HT1080 (cell line): ENCODE measurements at places on chromosomes 16 and 17. TPM values are rescaled to one million over a fixed set of nuclear protein-coding genes. Genes with fewer than 3 reads are reported as not detected.

The KRT31 gene
- total RNA-seq, result not detected in 2 replicates

The ABCC11 gene
- 0.40 TPM in 1 of 2 replicates, not detected in the other for total RNA-seq

The PARD6A gene
- 2.8 and 3.8 TPM in 2 replicates for total RNA-seq

The CISD3 gene
- 14.3 and 15.2 TPM in 2 replicates for total RNA-seq

The OR3A3 gene
- not detected in 2 replicates for total RNA-seq

The KRT25 gene
- total RNA-seq, result not detected in 2 replicates

The ITGAX gene
- total RNA-seq, result 2.1 and 2.7 TPM in 2 replicates

The KRTAP9-4 gene
- not detected in 2 replicates for total RNA-seq

The SLC16A11 gene
- not detected in 2 replicates for total RNA-seq

The SDR42E2 gene
- total RNA-seq, result not detected in 2 replicates

The MYCBPAP gene
- total RNA-seq, result not detected in 2 replicates

The MT1G gene
- total RNA-seq, result 0.33 and 1.4 TPM in 2 replicates

The RSAD1 gene
- total RNA-seq, result 28.8 and 30.4 TPM in 2 replicates

DNA sequence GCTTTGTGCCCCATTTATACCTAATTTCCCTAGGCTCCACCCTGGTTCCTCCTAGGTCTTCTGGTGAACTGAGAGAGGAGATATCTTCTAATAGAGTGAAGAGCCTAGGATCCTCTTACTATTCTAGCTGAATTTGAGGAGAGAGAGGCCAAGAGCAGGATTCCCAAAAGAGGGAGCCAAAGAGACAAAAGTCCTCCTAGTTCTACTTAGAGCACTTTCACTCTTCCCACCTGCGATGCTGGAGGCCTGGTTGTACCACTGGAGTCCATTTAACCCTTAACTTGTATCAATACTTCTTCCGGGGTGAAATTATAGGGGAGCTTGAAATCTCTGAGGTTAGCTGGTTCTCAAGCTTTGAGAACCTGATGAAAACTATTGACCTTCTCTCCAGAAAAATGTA, 3.4 kb upstream of the SSH2 start:
- DNase-seq, result peak; percentile 36

- no peak for DNase-seq
Observed at GRCh38 chr16:79090966-79091365, 509.6 kb downstream of the MAF start.

GRCh38 chr17:76408037-76408849, 23.8 kb downstream of the SPHK1 start:
- peak; percentile 46 for DNase-seq

GRCh38 chr16:88983771-88984687, 7.0 kb upstream of the CBFA2T3 start:
- DNase-seq, result no peak

DNA sequence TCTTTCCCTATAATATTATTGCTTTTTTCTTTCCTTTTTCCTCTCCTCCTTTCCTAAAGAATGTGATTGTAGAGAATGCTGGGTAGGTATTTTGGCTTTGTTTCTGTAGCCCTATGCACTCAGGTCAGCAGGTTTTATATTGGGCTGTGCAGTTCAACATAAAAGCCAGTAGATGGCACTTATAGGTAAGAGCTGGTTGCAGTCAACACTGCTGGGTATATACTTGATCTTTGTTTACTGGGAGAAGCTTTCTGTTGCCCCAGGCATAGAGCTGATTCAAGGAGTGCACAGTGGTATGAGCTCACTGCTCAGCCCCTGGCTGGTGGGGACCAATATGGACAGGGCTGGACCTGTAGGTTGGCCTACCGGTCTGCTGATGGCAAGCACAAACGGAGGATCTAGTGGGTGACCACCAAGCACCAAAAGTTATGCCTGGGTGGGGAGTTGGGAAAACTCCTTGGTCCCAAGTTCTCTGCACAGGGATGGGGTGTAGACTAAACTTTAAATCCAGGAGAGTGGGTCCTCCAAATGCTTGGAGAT, 378.9 kb downstream of the PMP22 start:
- DNase-seq, result peak; percentile 25

DNA sequence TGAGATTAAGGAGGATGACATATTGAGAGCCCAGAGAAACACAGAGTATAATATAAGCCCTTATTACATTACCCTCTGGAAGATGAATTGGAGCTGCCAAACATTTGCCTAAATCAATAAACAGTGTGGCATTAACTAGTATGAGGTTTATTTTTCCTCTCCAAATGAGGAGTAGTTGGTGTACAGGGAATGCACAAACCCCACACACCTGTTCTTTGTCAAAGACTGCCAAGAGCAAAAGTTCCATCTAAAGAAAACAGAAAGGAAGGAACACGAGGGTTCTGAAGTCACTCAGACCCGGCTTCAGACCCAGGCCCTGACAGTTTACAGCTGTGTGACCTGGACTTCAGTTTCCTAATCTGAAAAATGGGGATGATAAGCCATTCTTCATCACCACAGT, 138.1 kb downstream of the SHISA9 start:
- no peak for DNase-seq

DNA sequence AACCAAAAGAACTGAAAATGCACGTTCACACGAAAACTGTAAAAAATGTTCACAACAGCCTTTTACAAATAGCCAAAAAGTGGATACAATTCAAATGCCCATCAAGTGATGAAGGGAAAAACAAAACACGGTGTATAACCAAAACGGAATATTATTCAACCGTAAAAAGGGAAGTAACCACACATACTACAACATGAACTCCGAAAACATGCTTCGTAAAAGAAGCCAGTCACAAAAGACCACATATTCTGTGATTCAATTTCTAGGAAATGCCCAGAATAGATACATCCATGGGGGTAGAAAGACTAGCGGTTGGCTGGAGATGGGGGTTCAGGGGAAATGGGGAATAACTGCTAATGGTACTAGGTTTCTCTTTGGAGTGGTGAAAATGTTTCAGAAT, 81.5 kb upstream of the TRAP1 start:
- DNase-seq, result no peak

- peak; percentile 26 for DNase-seq
Observed at GRCh38 chr16:47687694-47688093, 226.6 kb downstream of the PHKB start.

GRCh38 chr17:27762527-27763305, 37.6 kb downstream of the NOS2 start:
- no peak for DNase-seq

DNA sequence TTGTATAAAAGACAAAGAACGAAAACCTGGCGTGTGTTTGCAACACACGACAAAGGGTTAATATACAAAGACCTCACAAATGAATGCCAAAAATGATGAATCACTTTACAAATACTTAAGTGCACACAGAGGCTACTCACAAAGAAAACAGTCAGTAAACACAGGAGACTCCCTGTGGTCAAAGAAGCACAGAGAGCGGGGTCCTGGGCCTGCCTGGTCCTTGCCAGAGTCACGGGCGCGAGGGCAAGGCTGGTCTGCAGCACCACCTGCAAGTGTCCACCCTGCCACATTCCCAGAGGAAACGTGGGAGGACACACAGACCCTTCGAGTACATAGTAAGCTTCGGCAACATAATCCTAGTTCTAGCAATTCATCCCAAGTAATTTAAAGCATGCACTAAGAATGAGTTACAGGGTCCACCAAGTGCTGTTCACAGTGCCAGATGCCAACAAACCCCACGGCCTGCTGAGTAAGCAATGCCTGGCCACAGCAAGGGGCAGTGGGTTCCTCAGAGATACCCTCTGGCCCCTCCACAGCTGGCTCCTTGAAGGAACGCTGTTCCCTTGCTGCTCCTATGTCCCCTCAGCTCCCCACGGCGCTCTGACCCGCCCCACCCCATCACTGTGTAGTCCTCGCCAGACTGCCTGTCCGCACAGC, 24.6 kb upstream of the FAAP100 start:
- DNase-seq, result peak; percentile 86

DNA sequence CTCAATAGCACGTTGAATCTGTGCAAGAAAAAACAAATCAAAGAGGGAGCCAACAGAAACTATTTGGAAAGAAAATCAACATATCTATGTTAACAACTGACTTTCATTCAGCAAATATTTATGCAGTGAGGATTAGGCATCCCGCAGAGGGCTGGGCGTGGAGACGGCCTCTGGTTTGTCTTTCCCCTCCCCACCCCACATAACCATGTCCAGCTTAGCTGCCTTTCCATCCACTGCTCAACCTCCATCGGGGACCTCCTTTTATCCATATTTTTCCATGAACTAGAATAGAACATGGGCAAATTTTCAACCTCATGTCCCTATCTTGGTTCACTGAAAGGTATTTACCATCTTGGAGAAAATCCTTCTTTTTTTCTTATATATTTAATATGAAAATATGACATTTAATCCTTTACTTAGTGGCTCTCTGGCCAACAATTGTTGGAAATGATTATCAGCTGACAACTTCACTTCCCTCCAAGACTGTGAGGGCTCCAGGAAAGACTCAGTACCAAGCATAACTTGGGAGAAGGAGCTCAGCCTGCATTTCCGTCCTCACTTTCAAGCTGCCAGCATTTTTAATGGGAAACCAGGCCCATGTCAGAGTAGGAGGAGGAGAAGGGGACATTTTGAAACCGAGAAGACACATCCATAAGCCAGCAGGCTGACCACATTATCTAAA, 462.6 kb upstream of the MAF start:
- DNase-seq, result no peak

- DNase-seq, result peak; percentile 12
Observed at GRCh38 chr16:49674351-49674851, 181.5 kb downstream of the ZNF423 start.

DNA sequence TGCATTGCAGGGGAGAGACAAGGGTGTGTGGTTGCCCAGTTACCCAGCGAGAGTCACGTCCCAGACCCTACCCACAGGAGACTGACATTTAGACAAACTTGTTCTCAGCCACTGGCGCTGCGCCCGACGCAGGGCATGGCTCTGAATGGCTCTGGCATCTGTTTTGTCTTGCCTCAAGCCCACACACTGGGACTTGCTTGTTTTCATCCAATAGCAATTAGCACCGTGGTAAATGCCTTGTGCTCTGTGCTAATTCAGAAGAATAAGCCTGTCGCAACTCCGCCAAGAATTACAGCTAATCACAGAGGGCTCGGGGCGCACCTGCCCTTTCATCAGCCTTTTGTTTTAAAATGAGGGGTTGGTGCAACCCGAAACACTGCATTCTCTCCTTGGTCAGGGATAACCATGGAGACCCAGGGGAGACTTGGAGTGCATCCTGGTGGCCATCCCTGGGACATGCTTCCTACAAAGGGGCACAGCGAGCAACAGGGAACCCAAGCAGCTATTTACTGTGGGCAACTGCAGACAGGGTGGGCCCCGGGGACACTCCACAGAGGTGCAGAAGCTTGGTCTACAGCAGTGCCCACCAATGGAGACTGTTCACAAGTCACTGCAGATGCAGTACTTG, 220.6 kb upstream of the ZFHX3 start:
- DNase-seq, result no peak

DNA sequence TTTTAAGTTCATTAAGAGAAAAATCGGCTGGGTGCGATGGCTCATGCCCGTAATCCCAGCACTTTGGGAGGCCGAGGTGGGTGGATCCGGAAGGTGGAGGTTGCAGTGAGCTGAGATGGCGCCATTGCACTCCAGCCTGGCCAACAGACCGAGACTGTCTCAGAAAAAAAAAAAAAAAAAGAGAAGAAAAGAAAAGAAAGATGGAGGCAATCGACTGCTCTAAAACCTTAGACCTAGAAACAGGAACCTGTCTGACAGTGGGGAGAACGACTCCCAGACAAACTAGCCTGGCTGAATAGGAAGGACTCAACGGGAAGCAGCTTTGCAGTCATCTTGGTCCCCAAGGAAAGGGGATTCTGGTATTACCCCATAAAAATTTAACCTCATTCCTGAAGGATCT, 13.7 kb downstream of the MRC2 start:
- no peak for DNase-seq

DNA sequence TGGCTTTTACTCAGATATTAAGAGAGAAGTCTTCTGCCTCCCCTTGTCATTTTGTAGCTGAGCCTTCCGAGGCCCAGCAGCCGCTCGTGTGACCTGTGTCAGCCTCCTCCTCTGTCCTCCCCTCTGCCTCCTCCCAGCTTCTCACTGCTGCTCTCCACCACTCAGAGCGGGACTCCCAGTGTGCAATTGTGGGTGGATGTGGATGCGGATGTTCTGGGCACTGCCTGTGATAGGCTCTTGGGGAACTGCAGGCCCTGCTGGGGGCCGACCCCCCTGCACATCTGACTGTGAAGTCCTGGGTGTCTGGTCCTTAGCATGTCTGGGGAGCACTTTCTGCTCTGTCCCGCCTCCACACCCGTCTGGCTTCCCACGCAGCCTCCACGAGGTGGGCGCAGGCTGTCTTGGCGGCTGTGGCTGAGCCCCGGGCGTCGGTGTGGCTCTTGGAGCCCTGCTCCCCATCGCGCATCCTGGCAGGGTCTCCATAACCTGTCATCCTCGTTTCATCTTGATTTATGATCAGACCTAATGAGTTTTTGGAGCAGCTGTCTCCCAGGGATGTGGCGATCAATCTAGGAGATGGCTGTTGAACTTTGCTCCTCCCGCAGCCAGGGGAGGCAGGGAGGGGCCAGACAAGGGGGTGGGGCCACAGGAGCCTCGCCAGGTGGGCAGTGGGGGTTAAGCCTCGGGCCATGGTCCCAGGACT, 28.1 kb downstream of the GRIN2C start:
- no peak for DNase-seq

GRCh38 chr16:21568502-21569189, 30.7 kb upstream of the METTL9 start:
- DNase-seq, result peak; percentile 32

DNA sequence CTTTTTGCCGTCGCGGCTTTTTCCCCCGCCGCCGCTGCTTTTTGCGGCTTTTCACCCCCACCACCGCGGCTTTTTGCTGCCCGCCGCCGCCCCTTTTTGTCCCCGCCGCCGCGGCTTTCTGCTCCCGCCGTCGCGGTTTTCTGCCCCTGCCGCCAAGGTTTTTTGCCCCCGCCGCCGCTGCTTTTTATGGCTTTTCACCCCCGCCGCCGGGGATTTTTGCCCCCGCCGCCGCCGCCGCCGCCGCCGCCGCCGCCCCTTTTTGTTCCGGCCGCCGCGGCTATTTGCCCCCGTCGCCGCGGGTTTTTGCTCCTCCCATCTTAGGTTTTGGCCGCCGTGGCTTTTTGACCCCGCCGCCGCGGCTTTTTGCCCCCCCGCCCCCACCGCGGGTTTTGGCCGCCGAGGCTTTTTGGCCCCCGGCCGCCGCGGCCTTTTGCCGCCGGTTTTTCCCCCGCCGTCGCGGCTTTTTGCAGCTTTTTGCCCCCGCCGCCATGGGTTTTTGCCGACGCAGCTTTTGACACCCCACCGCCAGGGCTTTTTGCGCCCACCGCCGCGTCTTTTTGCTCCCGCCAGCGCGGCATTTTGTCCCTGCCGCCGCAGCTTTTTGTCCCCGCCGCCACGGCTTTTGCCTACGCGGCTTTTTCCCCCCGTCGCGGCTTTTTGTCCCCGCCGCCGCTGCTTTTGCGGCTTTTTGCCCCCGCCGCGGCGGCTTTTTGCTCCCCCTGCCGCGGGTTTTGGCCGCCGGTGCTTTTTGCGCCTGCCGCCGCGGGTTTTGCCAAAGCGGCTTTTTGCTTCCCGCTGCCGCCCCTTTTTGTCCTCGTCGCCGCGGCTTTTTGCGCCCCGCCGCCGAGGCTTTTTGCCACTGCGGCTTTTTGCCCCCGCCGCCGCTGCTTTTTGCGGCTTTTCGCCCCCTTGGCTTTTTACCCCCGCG, 519.4 kb upstream of the WSB1 start:
- no peak for DNase-seq

- no peak for DNase-seq
Observed at GRCh38 chr17:49823614-49824013, 24.3 kb downstream of the TAC4 start.

- no peak for DNase-seq
Observed at GRCh38 chr17:43092901-43093300, 32.3 kb downstream of the BRCA1 start.

GRCh38 chr16:78363843-78364555, 264.5 kb downstream of the WWOX start:
- DNase-seq, result no peak
